ENCODE measurements at places on chromosomes 2 and 18. TPM values are rescaled to one million over a fixed set of nuclear protein-coding genes. Genes with fewer than 3 reads are reported as not detected.

The SNTG2 gene
- 12.7 TPM for total RNA-seq

The BUB1 gene
- 144 TPM for total RNA-seq

The EMILIN1 gene
- 1.2 TPM for total RNA-seq

The SPRED2 gene
- total RNA-seq: 23.5 TPM

The TANC1 gene
- total RNA-seq: 2.5 TPM

The CTNNA2 gene
- total RNA-seq: 4.5 TPM

The MAP3K19 gene
- total RNA-seq: not detected

The TNFAIP6 gene
- total RNA-seq: 0.81 TPM

The FOXD4L1 gene
- not detected for total RNA-seq

The C2orf15 gene
- total RNA-seq: 6.2 TPM

The SERPINB4 gene
- 4.3 TPM for total RNA-seq

The CD207 gene
- total RNA-seq: not detected

DNA sequence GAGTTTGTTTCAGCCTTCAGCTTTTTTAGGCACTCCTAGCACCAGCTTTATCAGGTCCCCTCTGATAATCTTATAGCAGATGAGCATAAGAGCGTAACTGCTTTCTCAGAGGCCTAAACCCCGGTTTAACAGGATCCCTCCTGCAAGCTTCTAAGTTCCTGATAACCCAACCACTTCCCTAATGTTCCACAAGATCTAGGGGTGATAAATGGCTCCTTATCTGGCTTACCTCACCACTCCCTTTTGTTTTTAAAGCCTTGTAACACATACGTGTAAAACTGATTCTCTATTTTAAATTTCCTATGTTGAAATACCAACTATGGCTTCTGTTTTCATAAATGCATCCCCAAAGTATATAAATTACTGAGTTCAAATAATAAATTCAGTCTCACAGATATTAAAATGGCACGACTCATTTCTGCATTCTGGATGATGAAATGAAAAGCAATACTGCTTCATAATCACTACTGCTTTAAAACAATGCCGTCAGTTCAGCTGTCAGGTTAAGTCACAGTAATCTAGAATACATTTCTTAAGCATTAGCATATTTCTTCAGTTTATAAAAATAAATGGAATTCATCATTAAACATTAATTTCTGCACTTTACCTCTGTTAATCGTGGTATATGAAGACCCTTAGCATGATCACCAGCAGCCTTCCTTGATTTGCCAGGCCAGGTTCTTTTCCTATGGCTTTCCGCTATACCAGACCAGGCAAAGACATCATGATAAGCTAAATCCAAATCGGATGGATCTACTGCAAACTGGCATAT is 126.3 kb downstream of the C2orf74 start:
- no peak for DNase-seq
- H3K4me1 ChIP-seq: no peaks in the 10 kb centered on the region
- no peak overlapping the region for H3K27ac ChIP-seq
- no peaks in the 10 kb centered on the region for H3K27me3 ChIP-seq

- no peak overlapping the region for H3K4me3 ChIP-seq
- no peaks in the 10 kb centered on the region for H3K27me3 ChIP-seq
- no peaks in the 10 kb centered on the region for H3K36me3 ChIP-seq
Measured at GRCh38 chr2:98702858-98703620, 27.9 kb downstream of the MGAT4A start.

- H3K36me3 ChIP-seq: no peaks in the 10 kb centered on the region
- H3K27me3 ChIP-seq: no peaks in the 10 kb centered on the region
- no peak overlapping the region for H3K27ac ChIP-seq
- no peak for DNase-seq
- no peak overlapping the region for H3K4me3 ChIP-seq
Measured at GRCh38 chr18:36381075-36381474, 83.6 kb downstream of the FHOD3 start.

DNA sequence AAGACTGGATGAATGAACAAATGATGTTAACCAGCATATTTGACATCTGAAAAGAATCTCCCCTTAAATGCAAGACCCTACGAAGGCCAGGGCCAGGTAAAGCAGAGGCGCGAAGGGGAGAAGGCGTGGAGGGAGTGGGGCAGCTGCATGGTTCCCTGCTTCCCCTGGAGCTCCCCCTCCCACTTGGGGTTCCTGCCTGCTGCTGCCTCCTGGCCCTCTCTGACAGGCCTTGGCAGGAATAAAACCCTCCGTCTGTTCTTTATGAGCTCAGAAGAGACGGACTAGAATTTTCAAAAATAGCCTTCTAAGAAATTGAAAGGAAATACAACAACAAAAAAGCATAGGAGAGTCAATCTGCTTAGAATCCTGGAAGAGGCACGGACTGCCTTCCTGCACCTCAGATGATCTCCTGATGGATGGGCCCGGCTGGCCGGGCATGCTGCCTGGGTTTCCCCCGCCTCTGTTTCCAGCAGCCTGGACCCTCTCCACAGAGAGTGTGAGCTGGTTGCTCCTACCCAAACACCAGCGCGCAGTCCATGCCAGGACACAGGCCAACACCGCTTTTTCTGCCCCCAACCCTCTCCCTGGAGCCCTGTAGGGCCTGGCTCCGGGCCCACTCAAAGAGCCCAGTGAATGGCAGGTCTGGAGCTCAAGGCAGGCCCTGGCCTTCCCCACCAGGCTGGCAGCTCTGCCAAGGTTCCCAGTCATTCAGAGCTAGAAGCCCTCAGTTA is 23.9 kb downstream of the CFAP65 start:
- H3K36me3 ChIP-seq: no peaks in the 10 kb centered on the region
- no peaks in the 10 kb centered on the region for H3K27me3 ChIP-seq
- no peaks in the 10 kb centered on the region for H3K4me1 ChIP-seq
- H3K4me3 ChIP-seq: no peak overlapping the region
- no peak for DNase-seq

- no peak overlapping the region for H3K4me3 ChIP-seq
- no peaks in the 10 kb centered on the region for H3K4me1 ChIP-seq
- no peak for DNase-seq
- no peaks in the 10 kb centered on the region for H3K27me3 ChIP-seq
- no peak overlapping the region for H3K27ac ChIP-seq
Measured at GRCh38 chr2:206028101-206028500, 57.9 kb downstream of the INO80D start.

DNA sequence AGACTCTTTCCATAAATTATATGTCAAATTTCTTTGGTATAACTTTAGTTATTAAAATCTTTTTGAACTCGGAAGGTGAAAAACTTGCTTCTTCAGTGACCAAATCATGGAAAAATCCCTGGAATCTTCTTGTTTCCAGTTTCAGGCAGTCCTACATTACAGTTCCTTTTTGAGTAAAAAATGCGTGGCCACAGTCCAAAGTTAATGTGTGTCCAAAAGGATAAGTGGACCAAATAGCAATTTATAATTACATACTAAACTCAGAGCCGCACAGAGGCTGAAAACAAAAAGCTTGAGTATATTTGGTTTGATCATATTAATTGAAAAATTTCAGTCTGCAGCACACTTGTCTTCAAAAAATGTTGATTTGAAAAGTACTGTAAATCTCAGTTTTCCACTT is 28.4 kb upstream of the DYNC2LI1 start:
- no peak overlapping the region for H3K27ac ChIP-seq
- peaks cover 2% of the 10 kb centered on the region for H3K36me3 ChIP-seq
- no peaks in the 10 kb centered on the region for H3K4me1 ChIP-seq
- no peak overlapping the region for H3K4me3 ChIP-seq
- no peak for DNase-seq

GRCh38 chr2:206981739-206982340 is 42.5 kb downstream of the CPO start:
- H3K27me3 ChIP-seq: no peaks in the 10 kb centered on the region
- DNase-seq: peak; percentile 72
- no peak overlapping the region for H3K27ac ChIP-seq

DNA sequence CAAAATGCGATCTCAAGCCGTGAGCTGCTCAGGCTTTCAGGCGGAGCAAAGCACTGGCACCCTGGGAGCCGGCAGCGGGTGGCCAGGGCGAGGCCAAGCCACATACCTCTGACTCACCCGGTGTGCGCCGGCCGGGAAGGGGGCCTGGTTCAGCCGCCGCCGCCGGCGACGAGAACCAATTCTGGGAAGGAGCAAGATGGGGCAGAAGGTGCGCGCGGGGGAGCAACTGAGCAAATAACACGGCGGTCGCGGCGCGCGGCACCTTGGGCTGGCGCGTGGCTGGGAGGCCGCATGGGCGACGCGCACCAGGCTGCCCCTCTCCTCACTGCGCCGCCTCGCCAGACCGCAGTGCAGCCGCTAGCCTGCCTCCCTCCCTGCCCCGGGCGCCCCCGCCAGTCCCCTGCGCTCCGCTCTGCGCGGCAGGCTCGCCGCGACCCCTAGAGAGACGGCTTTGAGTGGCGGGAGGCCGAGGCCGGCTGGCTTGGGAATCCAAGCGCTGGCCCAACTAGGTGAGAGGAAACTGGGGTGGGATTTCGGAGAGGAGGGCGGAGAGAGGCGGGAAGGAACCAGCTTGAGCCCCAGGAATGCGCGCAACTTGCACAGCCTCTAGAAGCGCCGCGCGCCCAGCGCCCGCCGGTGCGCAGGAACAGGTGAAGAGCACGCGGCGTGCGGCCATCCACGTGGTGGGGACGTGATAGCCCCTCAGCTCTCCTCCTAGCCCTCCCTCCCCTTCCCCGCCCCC is 3.2 kb downstream of the NRP2 start:
- no peak overlapping the region for H3K27ac ChIP-seq
- H3K27me3 ChIP-seq: peaks cover 26% of the 10 kb centered on the region
- peaks cover 2% of the 10 kb centered on the region for H3K4me1 ChIP-seq
- H3K36me3 ChIP-seq: peaks cover 5% of the 10 kb centered on the region

- no peak overlapping the region for H3K4me3 ChIP-seq
- H3K4me1 ChIP-seq: peaks cover 2% of the 10 kb centered on the region
- peaks cover 10% of the 10 kb centered on the region for H3K36me3 ChIP-seq
- no peaks in the 10 kb centered on the region for H3K27me3 ChIP-seq
- peak; percentile 33 for DNase-seq
Measured at GRCh38 chr2:12057436-12058166, 311.2 kb downstream of the LPIN1 start.

DNA sequence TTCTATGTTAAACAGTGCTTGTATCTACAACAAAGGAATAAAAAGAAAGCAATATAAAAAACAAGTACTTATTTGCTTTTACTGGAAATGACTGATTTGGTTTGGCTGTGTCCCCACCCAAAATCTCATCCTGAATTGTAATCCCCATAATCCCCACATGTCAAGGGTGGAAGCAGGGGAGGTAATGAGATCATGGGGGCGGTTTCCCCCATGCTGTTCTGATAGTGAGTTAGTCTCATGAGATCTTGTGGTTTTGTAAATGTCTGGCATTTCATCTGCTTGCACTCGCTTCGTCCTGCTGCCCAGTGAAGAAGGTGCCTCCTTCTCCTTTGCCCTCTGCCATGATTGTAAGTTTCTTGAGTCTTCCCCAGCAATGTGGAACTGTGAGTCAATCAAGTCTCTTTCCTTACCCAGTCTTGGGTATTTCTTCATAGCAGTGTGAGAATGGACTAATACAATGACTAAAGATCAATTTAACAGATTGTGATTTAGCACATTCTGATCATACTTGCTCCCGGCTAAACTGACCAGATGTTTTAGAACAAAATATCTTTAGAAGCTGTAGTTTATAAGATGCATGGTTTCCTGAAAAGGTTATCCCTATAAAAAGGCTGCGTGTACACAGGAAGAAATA is 19.9 kb downstream of the PTH2R start:
- H3K27ac ChIP-seq: no peak overlapping the region
- H3K27me3 ChIP-seq: no peaks in the 10 kb centered on the region
- H3K4me3 ChIP-seq: no peak overlapping the region
- DNase-seq: no peak

- no peaks in the 10 kb centered on the region for H3K27me3 ChIP-seq
- H3K36me3 ChIP-seq: no peaks in the 10 kb centered on the region
- no peak overlapping the region for H3K4me3 ChIP-seq
- H3K4me1 ChIP-seq: 0 out of 2 replicates have a peak, but pooled peaks cover 3% of the 10 kb centered on the region
- DNase-seq: no peak
- no peak overlapping the region for H3K27ac ChIP-seq
Measured at GRCh38 chr2:160411167-160411566, 82.4 kb downstream of the RBMS1 start.

DNA sequence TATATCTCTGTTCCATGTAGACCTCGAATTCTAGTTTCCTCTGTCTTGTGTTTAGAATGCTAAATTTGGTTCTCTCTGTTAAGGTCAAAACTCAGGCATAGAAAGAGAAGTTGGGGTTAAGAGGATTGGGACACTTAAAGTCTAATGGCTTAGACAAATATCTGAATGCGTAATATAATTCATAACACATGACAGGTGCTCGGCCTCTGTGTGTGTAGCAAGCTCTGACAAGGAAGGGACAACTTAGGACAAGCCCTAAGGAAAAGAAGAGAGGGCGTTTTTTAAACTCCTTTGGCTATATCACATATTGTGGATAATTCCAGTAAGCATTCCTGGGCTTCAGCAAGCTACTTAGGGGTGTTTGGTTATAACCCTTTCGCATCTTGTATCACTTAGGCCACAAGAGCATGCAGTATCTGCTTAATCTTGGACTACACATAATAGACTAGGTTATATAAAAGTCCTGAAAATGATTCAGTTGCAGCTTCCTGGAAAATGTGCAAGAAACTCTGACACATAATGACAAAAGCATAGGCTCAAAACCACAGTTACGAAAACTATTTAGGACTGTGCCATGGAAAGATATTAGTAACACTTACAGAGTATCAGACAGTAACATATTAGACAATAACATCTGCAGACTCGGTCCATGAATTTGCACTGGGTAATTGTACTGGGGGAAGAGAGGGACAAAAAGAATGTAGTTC is 16.1 kb upstream of the CREB1 start:
- DNase-seq: no peak
- H3K27ac ChIP-seq: no peak overlapping the region
- H3K36me3 ChIP-seq: no peaks in the 10 kb centered on the region
- no peaks in the 10 kb centered on the region for H3K4me1 ChIP-seq
- no peaks in the 10 kb centered on the region for H3K27me3 ChIP-seq

Data from H9 (cell line).